ENCODE measurements at places on chromosomes 2 and 18.
A peak's percentile ranks its signal among the peaks of the same experiment; 100 is the strongest.

DNA sequence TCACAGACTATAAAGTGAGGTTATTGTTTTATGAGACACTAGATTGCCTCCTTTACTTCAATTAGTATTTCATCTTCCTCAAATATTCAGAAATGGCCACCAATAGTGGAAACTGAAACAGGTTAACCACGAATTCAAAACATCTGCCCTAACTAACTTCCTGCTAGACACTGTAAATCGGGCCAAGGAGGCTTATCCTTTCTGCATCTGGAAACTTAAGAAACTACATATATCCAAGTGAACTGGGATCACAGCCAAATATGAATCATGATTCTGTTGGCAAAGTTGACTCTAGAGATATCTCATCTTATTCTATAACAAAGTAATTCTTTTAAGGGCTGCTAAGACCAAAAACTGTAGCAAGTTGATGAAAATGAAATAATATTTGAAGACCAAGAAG is 136.6 kb upstream of the ZC3H15 start:
- DNase-seq = no peak

- no peak for DNase-seq
Measured at GRCh38 chr2:64766841-64767669, 113.3 kb upstream of the SERTAD2 start.

DNA sequence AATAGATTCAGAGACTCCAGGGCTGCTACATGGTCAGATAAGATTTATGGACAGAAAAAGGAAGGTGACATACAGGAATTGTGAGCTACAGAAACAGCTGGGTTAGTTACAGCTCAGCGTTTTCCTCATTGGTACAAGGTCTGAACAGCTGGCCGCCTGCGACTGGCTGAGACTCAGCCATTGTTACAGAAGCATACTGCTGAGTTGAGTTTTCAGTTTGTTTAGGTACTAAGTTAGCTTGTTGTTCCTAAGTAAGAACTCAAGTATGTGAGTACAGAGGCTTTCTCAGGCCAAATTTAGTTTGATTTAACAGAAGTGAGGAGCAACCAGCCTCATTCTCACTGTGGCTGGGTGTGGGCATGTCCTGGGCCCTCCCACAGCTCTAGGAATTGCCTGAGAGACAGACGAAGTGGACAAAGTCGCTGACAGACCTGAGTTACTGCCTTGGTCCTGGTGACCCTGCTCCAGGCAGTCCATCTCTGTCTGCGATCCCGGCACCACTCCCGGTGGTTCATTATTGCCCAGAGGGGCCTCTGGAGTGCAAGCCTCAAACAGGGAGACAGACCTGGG is 27.8 kb upstream of the RHOB start:
- DNase-seq = no peak

GRCh38 chr2:240895656-240896388 is at the start of gene MAB21L4:
MAB21L4 (minus strand) TSS chr2:240896156; CDS start chr2:240895997, 159 bp downstream.
- no peak for DNase-seq

DNA sequence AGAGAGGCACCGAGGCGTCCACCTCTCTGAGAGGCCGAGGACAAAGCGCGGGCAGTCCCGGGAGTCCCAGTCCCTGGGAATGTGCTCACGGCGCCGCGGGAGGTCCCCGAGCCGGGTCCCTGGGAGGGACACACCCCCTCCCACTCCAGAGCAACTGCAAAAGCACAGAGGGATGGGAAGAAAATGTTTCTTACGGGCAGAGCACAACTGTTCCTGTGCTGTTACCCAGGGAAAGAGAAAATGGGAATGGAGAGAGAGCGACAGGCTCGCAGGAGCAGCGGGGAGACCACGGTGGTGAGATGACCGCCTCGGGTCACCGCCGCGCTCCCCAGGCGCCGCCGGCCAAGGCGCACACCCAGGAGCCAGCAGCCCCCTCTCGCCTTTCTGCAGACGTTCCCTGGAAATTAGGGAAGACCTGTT is 1.2 kb upstream of the BCL11A start:
- DNase-seq = peak; percentile 47

DNA sequence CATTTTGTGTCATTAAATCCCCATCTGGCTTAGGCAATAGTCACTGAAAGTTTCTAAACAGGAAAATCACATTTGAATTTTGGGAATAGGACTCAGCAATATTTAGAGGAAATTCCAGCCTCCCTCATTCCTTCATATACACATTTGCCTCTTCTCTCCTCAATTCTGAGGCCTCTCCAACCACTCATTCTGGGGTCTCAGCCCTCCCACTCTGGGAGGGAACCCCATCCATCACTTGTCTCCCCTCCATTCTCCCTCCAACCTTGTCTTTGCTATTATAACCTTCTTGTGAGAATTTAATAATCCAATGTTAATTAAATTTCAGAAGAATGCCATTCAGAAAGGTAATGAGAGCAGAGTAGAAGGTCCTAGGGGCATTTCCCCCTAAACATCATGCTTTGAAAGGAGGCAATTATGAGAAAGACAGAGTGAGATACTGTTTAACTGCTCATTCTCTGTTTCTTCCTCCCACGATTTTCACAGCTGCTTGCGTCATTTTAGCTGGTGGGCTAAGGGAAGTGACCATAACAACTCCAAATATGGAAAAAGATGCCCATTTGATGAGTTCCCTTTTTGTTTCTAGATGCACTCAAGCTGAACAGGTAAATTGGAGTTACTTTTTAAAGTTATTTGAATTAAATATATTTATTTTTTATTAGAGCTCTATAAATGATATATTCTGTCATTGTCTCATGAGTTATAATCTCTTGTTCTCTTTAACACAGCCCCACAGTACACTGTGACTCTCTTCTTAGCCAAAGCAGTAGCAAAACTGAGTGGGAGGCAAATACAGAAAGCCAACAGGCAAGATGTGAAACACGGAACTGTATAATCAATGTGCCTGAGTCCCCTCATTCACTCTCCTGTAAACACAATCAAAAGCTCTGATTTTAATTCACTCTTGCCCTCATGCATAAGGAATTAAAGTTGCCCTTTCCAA is 135.1 kb downstream of the DLGAP1 start:
- no peak for DNase-seq

- no peak for DNase-seq
Measured at GRCh38 chr2:28231110-28231631, 161.5 kb upstream of the FOSL2 start.

Measured in NCI-H1092 treated with DMSO at 0.1 percent for 48 hours (cell line).